Endothelial cell (in vitro differentiated cells): ENCODE measurements at places on chromosomes 3 and 15.
A peak's percentile ranks its signal among the peaks of the same experiment; 100 is the strongest.

DNA sequence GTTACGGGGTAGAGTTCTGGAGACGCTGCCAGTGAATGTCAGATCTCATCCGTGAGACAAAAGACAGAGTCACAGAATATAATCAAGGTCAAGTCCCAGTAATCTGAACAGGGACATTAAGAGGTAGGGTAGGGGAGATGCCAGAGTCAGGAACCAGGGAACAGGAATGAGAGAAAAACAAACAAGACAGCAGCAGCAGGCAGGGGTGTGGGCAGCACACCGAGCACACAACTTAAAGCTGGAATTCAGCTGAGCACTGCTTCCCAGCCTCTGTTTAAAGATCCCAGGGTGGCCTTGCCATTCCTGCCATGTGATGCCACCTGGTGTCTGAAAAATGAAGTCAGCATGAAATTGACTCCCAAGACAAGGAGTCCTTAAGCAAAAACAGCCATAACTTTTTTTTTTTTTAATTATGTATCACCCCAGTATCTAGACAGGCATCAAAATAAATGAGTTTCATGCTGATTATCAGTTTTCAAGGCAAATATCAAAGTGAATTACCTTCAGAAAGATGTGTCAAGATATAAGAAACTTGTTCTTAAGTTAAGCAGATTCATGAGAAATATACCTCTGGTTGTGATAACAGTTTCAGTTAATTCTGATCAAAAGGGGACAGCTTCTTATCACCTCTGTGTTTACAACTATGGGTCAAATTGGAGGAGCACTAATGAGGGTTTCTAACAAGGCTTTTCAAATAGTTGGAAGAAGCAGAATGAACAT, 203.7 kb downstream of the SLC9A9 start:
- peak; percentile 65 for DNase-seq

- peak; percentile 21 for DNase-seq
Measured at GRCh38 chr15:88802991-88803240, 320 bp upstream of the ACAN start.

DNA sequence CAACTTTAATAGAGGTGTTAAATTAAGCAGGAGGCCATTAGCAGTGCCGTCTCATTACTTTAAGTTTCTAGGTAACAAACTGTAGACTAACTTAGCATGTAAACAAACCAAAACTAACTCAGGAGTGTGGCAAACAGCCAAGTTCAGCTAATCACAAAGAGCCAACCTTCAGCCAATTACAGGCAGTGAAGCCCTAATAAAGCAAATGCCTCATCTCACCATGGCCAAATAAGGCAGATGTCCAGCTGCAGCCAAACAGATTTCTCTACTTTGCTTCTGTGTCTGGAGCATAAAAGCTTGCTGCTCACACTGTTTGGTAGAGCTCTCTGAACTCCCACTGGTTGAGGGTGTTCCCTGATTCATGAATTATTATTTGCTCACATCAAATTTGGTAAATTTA, 835.4 kb upstream of the GBE1 start:
- DNase-seq = no peak

- no peak for DNase-seq
Measured at GRCh38 chr3:15647611-15648167, 46.1 kb downstream of the BTD start.

GRCh38 chr15:52082197-52083036, 30.2 kb downstream of the BCL2L10 start:
- no peak for DNase-seq

DNA sequence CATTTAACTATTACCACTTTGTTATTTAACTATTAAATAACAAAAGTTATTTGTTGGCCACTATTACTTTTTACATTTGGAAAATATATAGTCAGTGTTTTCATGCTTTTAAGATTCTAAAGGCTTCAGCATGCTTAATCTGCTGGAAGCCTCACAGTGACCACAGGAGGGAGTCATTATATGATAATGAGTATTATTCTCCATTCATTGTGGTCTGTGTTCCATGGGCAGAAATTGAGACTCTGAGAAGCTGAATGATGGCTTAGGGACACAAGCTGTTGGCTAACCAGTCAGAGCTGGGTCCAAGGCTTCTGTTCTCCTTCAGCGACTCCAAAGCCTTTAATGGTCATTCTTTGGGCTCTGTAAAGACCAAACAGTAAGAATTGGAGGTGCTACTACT, 64.7 kb downstream of the BFSP2 start:
- DNase-seq = no peak

DNA sequence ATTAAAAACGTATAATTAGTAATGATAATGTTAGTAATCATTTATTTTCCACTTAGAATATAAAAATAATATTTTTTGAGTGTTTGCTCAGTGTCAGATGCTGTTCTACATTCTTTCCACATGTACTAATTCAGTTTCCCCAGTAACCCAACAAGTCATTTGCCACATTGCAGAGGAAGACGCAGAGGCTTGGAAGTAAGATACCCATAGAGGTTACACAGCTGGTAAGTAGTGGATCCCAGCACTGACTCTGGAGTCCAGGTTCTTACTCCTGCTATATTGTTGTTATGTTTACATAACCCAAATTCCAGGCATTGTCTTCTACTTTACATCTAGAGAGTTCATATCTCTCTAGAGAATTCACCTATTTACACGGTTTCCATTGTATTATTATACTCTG, 48.2 kb upstream of the MYO5C start:
- DNase-seq = no peak

GRCh38 chr3:25904206-25904605, 114.3 kb downstream of the OXSM start:
- peak; percentile 14 for DNase-seq

DNA sequence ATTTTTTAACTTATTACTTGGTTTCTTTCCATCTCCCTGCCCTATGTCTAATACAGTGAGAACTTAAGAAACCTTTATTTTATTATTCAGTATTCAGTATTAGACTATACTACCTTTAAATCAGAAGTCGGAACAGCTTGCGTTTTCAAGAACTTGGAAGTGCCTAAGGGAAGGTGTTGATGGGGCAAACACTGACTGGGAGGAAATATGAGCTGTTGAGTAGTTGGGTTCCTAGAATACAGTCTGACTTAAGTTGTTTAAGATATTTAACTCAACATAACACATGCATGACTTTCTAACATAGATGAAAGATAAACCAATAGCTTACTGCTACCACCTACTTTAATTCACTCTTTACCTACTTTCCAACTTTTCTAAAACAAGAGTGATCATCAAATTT, 1048.1 kb downstream of the ROBO2 start:
- no peak for DNase-seq

- DNase-seq = no peak
Measured at GRCh38 chr3:107384907-107385306, 7.7 kb downstream of the CCDC54 start.

GRCh38 chr3:72065236-72065635, 280.3 kb upstream of the PROK2 start:
- DNase-seq = no peak

- DNase-seq = no peak
Measured at GRCh38 chr15:57380854-57381253, 4.5 kb downstream of the CGNL1 start.

GRCh38 chr15:82900511-82901060, 51.9 kb downstream of the HOMER2 start:
- no peak for DNase-seq

DNA sequence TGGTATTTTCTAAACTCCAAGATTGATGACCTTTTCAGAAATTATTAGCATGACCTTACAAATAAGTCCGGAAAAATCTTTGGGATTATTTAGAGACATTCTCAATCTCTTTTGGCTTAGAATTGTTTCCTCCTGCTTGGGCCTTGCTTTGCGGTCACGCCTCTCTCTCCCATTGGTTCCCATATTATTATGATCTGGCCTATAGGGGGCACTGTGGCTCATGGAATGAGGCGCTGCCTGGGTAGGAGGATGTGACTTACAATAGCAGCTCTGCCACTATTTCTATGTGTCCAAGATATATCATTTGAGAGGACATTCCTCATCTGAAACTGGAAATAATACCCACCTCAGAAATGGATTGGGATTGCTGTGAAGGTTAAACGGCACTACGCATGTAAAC, 464.9 kb downstream of the MFSD1 start:
- peak; percentile 73 for DNase-seq

DNA sequence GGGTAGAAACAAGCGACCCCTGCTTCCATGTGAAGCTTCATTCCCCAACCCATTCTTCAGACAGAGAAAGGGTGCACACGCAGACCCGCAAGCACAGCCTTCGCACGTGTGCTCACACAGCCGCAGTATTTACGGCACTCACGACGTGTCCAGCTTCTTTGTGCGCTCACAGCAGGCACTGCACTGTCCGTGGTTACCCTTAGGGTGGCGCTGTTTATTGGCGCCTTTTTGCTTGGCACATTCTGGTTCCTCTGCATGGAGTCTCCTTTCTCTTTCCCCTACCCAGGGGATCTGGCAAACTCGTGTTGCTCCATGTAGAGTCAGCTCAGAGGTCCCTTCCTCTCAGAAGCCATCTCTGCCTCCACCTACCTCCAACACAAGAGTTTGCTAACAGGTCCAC, 115.1 kb downstream of the SLCO3A1 start:
- no peak for DNase-seq

GRCh38 chr3:191282251-191283185, 46.7 kb upstream of the CCDC50 start:
- DNase-seq = no peak

GRCh38 chr15:89972085-89972484, 29.0 kb upstream of the ZNF710 start:
- DNase-seq = no peak

- no peak for DNase-seq
Measured at GRCh38 chr15:64845831-64846595, 4.3 kb downstream of the PLEKHO2 start.

DNA sequence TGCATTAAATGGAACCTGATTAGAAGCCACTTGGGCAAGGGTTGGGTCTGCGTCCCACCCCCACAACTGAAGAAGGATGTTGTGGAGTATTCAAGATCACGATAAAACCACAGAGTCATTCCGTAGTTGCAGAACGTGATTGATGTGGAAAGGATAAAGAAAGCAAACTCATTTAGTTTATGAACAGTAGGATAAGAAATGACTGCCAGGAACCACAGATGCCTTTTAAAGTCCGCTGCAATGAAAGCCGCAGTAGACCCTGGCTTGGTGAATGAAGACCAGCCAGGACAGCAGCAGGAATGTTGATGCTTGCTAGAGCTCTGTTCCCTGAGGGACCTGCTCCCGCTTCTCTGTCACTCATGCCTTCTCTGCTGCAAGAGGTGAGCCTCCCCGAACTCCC, 111.5 kb downstream of the GABRG3 start:
- no peak for DNase-seq

DNA sequence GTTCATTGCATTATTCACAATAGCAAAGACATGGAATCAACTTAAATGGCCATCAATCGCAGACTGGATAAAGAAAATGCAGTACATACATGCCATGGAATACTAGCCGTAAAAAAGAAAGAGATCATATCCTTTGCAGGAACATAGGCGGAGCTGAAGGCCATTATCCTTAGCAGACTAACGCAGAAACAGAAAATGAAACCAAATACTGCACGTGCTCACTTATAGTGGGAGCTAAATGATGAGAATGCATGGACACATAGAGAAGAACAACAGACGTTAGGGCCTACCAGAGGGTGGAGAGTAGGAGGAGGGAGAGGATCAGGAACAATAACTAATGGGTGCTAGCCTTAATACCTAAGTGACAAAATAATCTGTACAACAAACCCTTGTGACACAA, 57.9 kb downstream of the RASA2 start:
- no peak for DNase-seq

DNA sequence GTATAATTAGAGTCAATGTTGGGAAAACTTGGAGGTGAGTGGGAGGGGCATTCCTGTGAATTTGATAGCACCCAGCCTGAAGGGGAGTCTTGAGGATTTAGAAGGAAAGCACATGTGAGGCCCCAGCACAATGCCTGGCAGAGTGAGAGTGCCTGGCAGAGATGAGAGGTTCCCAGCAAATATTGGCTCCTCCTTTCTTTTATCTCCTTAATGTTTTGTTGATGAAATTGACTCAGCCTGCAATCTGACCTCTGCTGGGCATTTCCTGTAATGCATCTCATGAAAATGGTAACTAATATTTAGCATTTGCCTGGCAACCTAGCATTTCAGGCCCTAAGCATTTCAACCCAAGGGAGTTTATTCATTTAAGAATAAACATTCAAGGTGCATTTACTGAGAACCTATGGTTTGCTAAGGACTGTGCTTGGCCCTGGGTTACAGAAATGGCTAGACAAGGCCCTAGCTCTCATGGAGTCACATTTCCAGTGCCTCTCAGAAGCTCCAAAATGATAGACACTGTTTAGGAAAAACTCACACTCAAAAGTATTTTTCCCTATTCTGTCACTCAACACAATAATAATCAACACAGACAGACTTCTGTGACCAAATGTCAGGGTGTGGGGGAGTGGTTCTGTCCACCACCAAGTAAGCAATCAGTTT, 19.0 kb downstream of the PDHB start:
- DNase-seq = peak; percentile 42

DNA sequence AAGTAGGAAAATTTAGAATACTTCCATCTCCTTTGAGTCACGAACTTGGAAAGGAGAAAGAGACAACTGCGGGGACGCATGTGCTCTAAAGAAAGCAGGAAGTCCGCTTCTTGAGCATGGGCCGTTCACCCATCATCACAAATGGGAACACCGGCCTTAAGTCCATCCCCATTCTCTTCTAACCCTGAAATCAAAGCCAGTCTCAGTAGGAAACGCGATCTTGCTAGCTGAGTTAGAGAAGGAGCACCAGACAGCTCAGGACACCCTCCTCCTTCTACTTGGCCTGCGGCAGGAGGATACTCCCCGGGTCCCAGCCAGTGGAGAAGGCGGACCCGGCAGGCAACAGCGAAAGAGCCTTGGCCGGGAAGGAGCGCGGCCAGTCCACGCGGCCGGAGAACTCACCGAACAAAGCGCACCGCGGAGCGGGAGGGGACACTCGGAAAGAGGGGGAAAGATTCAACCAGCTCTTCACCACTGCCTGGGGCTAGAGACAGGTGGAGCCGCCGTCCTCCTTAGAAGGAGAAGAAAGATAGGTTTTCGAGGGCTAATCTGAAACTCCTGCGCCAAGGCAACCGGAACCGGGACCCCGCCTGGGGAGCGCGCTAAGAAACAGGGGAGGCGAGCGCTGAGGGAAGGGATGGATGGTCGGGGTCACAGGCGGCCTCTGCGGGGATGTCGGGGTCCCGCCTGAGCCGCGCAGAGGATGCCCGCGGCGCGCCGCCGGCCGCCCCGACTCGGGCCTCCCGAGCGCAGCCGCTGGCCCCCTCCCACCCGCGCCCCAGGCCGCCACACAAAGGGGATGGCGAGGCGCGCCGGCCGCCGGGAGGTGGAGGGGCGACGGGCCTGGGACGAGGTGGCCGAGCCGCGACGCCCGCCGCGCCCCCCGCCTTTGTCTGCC, 818 bp downstream of the SLC4A7 start:
- DNase-seq = peak; percentile 53

DNA sequence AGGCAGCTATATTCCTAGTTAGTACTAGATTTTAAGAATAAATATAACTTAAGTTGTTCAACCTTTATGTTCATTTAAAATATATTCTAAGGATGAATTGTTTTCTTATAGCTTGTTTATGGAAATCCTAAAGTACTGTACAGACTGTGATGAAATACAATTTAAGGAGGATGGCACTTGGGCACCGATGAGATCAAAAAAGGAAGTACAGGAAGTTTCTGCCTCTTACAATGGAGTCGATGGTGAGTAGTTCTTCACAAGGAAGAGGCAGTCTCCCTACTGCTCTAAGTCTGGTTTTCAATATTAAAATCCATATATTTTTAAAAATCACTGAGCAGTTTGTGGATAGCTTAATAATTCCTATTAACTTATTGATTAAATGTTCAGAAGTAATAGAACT, 29.6 kb downstream of the CALML4 start:
- no peak for DNase-seq

GRCh38 chr15:84872009-84872910, 12.2 kb upstream of the SLC28A1 start:
- no peak for DNase-seq
